ENCODE measurements at places on chromosomes 13 and 19.

DNA sequence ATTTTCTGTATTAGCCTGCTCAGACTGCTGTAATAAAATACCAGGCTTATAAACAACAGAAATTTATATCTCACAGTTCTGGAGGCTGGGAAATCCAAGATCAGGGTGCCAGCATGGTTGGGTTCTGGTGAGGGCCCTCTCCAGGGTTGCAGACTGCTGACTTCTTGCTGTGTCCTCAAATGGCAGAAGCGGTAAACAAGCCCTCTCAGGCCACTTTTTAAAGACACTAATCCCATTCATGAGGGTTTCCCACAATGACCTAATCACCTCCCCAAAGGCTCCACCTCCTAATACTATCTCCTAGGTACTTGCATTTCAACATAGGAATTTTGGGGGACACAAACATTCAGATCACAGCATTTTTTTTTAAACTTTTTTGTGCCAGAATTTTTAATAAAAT lies 159.3 kb downstream of the PDS5B start:
- no peak for DNase-seq

GRCh38 chr19:29708554-29709439 lies 6.3 kb downstream of the C19orf12 start:
- no peak for DNase-seq

DNA sequence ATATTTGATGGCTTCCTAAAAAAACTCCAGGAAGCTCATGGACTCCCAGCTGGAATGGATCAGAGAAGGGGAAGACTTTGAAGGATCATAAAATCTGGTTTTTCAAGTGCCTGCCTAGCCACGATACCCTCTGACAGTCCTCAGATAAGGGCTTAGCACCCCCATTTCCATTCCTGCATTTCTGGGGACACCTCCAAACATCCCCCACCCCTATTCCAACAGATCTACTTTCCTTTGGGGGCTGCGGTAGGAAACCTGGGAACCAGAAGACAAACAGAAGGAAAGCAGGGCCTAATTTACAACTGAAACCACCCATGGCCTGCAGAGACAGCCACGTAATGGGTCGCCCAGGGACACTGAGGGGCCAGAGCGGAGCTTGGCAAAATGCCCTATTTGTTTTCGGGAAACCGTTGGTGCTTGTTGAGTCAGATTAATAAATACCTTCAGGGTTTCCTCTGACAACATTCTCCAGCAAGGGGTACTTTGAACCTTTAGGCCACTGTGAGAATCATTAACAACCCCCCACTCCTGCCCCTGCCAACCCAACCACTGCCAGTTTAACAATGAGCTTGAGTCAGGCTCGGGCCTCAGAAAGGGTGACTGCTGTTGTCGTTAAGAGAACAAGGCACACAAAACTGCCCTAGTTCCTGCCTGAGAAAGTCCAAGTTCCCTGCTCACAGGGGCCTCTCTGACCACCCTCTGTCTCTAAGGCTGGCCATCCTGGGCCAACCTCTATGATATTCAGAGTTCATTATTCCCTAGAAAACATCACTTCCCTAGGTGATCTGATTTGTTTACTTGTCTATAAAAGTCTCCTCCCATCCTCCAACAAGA lies 23.5 kb downstream of the RHPN2 start:
- no peak for DNase-seq

GRCh38 chr19:55172741-55173140 lies 6.3 kb upstream of the DNAAF3 start:
- no peak for DNase-seq

GRCh38 chr13:31824705-31825517 lies 85.6 kb downstream of the RXFP2 start:
- no peak for DNase-seq

GRCh38 chr13:79529817-79530216 lies 48.9 kb downstream of the NDFIP2 start:
- no peak for DNase-seq

DNA sequence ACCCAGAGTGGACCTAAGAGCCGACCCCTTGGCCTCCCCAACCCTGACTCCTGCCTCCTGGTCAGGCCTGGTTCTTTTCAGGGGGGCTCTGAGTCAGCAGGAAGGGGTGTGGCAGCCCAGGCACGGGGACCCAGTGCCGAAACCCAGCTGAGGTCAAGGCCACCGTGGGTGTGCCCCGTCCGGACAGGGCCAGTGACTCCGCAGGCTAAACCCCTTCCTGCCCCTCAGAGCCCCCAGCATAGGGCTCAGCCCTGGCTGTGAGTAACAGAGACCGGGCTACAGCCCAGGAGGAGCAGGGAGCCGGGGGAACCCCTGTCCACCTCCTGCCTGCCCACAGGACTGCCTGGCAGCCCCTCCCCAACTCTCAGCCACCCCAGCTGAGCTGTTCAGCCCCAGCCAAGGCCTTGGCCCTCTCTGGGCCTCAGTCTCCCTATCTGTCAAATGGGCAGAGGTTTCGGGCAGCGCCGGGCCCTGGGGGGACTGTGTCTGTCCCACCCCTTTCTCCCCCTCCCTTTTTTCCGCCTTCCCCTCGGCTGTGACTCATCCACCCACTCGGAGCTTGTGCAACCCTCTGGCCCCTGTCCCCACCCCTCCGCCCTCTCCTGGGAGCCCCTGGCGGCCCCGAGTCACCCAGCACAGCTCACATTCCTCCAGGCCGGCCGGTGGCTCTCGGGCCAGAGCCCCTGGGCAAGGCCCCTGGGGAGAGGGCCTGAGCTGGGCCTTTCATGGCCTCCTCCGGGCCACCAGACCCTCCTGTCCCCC lies 8.6 kb downstream of the ZBTB7A start:
- DNase-seq, result peak; percentile 25

- no peak for DNase-seq
Observed at GRCh38 chr13:24192811-24193162, 32.3 kb downstream of the SPATA13 start.

DNA sequence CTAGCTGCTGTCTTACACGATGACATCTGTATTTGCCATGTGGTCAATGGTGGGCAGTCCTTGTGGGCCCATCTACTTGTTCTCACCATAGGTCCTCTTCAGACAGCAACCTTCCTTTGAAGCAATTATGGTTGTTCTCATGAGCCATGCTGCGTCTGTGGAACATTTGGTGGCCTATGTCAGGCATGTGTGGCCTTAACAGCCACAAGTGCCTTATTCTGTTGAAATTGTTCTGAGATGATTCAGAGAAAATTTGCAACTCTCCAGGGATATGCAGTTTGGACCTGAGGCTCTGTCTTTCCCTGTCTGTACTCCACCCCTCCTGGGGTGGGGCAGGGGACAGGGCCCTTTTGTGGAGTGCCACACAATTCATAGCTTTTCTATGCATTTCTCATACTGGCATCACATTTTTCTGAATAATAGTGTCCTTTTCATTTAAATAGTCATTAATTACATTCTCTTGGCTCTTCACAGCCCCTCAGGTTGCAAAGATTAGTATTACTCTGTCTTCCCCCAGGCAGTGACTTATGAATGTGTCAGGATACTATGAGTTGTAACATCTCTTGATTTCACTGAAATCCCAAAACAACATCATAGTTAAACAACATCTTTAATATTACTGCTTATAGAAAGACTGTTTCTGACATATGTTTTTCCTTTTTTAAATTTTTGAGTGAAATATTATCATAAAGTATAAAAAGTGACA lies 102.1 kb downstream of the ITGBL1 start:
- DNase-seq, result no peak

- no peak for DNase-seq
Observed at GRCh38 chr13:90997951-90998350, 349.5 kb upstream of the MIR17HG start.

DNA sequence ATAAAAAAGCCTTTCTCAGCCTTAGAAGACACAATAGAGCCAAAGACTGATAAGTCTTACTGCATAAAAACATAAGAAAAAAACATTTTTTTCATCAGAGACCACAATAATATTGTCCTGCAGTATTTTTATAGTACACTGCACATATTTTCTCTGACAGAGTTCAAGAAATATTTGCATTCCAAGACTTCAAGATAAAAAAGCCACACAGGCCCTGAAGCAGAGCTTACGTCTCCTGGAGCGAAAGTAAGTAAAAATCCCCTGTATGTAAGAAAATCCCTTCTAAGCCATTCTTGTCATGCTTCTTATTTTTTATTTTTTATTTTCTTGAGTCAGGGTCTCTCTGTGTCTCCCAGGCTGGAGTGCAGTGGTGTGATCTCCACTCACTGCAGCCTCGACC lies 755.9 kb downstream of the LIG4 start:
- no peak for DNase-seq

- DNase-seq, result no peak
Observed at GRCh38 chr13:95362666-95363065, 61.4 kb upstream of the ABCC4 start.

DNA sequence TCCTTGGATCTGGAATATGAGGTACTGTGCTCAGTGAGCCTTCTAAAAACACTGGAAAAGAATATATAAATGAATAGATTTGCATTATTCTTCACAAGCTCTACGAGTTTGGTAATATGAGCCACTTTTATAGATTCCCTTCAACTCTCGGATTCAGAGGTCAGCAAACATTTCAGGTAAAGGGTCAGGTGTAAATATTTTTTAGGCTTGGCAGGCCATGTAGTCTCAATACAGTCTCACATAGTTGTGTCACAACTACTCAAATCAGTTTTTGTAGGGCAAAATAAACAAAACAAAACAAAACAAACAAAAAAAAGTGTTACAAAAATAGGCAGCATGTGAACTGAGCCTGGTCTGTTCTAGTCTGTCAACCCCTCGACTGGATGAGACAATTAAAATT lies 57.4 kb downstream of the PSPC1 start:
- DNase-seq, result no peak

- no peak for DNase-seq
Observed at GRCh38 chr19:7159105-7159933, 89.8 kb downstream of the ZNF557 start.

DNA sequence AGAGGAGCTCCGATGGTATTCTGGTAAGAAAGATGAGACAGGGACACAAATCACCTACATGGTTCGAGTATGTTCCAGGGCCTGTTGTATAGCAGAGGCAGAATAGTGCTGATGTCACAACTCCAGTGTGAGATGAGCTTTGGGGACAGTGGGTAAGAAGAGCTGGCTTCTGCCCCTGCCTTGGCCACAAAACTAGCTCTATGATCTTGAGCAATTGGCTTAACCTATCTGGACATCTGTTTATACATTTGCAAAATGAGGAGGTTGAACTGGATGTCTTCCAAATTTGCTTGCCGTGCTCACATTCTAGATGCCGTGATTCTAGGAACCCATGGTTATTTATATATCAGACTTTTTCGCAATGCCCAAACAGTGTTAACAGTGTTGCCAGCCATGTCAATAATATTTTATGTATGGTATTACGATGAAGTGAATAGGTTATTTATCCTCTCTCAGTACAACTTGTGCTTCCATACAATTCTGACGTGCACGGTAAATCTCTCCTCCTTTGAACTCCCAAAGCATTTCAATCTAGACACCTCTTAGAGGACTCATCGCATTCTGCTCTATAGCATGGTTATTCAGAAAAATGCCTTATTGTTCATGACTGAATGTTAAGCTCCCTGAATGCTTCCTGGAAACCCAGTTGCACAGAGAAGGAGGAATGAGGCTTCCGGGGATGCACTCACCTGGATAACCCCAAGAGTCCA lies 316.0 kb downstream of the FOXO1 start:
- DNase-seq, result no peak

DNA sequence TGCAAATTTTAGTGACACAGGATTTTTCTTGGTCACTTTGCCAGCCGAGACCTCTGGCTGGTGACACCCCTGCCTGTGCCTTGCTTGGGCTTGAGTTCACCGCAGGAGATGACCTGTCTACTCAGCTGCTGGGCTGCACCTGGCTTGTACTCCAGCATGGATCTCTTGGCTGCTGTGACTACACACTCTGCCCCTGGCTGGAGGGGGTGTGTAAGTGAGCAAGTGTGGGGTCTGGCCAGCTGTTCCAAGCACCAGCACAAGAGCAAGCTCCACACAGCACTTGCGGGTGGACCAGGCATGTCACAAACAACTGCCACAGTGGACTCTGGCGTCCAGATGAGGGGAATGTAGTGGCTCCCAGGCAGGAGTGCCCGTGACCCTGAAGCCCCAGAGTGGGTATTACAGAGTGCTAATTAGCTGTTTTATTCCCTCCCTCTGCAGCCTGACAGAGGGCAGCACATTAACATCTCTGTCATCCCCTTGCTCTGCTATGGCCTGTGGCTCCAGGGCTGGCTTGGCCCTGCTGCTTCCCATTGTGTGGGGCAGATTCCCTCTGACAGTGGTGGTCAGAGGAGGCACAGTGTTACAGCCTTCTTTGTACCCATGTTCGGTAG lies 1387.2 kb downstream of the OLFM4 start:
- no peak for DNase-seq

- DNase-seq, result no peak
Observed at GRCh38 chr19:10805065-10805757, 30.8 kb downstream of the TMED1 start.

DNA sequence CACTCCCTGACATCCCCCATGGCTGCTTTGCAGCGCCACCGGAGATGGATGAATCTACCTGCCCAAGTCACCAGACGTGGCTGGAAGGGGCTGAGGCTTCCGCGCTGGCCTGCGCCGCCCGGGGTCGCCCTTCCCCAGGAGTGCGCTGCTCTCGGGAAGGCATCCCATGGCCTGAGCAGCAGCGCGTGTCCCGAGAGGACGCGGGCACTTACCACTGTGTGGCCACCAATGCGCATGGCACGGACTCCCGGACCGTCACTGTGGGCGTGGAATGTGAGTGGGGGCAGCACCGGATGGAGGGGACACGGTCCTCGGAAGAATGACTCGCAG lies 4.6 kb downstream of the ICAM5 start:
- DNase-seq, result no peak

DNA sequence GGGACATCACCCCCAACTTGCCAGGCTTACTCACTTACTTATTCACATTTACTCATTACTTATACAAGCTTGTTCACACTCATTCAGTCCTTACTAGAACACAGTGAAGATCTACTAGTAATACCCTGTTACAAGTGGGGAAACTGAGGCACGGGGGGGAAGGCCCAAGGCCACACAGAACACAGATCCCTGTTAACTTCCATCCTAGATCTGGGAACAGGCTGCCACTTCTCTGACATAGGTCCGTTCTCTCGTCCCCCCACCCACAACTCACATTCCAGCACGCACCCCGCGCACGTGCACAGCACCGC lies 1.5 kb upstream of the NRTN start:
- DNase-seq, result no peak

- DNase-seq, result peak; percentile 24
Observed at GRCh38 chr13:98570929-98571372, 6.0 kb downstream of the STK24 start.

- DNase-seq, result no peak
Observed at GRCh38 chr19:46915386-46915785, 54.6 kb downstream of the ARHGAP35 start.

GRCh38 chr13:109654341-109655205 lies 131.8 kb downstream of the IRS2 start:
- no peak for DNase-seq

GRCh38 chr13:46995874-46996273 lies 99.0 kb upstream of the HTR2A start:
- DNase-seq, result no peak

GRCh38 chr13:85657942-85658341 lies 141.3 kb downstream of the SLITRK6 start:
- no peak for DNase-seq

- no peak for DNase-seq
Observed at GRCh38 chr13:94270556-94270955, 208.9 kb downstream of the DCT start.
